ENCODE measurements at places on chromosomes 6 and 20.

DNA sequence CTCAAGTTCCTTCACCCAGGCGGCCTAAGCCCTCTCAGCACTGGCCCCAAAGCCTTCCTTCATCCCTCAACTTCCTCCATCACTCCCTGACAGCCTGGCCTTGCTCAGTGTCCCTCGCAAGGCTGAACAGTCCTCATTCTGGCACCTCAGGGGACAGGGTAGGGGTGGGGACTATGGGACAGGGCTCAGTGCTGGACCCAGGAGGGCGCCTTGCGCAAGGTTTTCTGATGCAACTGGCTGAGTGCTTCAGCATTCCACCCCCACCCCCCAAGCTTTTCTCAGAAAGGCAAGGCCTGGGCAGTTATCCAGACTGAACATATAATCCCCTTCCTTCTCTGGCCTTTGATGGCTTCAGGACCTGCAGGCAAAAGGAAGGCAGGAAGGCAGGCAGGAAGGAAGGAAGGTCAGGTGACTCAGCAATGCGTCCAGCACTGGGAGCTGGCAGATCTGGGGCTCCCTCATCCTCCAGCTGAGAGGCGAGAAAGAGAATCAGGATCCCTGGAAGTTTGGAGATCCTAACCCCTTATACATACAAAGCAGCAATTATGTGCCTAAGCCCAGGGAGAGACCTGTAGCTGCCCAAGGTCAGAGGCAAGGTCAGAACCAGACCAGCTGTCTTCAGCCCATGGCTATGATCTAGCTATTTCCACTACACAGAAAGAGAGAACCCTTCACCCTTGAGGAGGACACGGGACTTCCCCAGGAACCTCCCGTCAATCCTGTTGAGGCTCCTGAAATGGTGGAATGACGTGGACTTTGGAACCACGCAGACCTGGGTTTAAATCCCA, 8.6 kb upstream of the TRIB3 start:
- DNase-seq: no peak

GRCh38 chr20:38089500-38089899, 56.0 kb downstream of the RPRD1B start:
- DNase-seq: no peak

DNA sequence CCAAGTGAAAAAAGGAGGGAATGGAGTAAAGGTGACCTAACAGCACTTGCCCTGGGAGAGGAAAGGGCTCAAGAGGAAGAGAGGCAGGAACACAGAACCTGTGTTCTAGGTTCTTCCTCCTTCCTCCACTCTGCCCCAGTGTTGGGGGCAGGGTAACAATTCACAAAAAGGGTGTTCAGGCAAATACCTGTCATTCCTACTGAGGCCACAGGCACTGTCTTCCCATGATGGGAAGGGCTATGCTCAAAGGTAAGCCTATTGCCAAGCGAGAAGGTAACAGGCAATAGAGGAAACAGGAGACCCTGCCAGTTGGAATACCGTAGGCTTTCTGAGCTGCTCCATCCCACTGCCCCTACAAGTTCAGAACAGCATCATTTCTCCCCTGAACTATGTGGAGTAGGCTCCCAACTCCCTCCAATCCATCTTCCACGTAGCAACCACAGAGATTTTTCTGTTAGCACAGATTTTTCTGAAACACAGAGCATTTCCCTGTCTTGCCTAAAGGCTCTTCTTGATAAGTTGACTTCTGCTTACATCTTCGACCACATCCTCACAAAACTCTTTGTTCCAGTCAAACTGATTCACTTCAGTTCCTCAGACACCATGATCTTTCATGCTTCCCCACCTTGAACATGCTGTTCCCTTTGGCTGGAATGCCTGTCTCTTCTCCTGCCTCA, 2.7 kb downstream of the AGPAT1 start:
- no peak for DNase-seq

GRCh38 chr6:154319231-154319858, 37.3 kb downstream of the IPCEF1 start:
- DNase-seq: no peak

- DNase-seq: peak; percentile 56
These were observed 35.8 kb upstream of the BHLHE23 start for GRCh38 chr20:63042448-63043071.

DNA sequence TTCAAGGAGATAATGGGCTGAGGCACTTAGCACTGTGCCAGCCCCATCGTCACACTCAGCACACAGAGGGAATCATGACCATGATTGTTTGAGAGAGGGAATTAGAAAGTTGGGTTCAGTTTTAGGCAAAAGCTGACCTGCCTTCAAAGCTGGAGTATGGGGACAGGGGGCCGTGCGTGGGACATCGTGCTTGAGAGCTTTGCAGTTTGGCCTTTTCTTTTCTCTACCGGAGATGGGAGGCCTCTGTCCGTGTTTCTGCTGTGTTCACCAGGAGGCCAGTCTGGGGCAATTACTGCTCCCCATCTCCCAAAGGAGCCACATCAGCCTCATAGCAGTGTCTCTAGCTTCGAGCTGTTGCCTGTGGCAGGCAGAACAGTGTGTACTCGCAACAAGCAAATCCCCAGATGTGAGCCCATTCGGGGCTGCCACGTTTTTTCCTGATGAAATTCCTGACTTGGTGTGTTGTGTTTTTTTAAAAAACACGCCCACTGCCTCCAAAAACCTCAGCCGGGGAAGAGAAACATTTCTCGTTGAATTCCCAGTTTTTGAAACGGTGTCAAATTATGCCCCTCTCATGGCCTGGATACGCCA, 20.2 kb downstream of the EYA2 start:
- DNase-seq: no peak

DNA sequence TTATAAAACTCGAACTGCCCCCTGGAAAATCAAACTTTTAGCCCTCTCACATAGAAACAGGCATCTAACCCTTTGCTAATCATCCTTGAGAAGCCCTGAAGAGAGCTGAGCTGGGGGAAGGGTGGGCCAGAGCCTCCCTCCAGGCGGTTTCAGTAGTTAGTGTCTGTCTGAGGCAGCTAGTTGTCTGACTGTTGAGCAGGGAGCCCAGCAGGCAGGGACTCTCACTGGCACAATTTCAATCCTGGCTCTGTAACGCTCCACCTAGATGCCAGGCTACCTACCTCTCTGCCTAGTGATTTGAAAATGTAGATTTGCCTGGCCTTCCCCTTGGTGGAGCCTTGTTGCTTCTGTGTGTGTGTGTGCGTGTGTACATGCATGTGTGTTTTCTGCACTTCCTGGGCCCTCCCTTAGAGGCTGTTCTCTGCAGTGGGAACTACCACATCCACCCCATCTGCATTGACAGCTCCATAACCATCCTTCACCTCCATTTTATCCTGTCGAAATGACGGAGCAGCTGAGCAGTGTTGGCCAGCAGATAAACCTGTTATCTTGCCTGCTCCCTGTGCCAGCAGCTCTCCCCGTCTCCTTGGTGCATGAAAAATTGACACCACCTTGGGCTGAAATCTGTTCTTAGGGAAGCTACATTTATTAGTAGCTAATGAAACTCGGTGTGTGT, 69.6 kb upstream of the VSTM2L start:
- no peak for DNase-seq

GRCh38 chr20:10578607-10579006, 95.2 kb downstream of the JAG1 start:
- no peak for DNase-seq

GRCh38 chr20:58880994-58881752, 28.7 kb downstream of the GNAS start:
- DNase-seq: peak; percentile 55

DNA sequence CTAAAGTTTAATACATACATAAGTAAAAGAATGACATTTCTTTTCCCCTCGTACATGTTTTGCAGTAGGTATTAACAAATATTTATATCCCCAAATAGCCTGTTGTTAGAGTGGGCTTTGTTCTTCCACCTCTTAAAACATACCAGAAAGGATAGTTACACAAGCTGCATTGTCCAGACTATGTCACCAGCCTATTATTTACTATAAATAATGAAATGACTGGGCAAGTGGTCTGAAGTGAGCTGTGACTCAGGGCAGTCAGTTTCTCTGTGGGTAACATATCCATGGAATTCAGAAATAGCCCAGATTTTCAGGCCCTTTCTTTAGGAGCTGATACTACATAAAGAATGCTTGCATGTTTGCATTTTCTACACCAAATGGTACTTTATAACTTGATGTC, 60.1 kb downstream of the FUT9 start:
- no peak for DNase-seq

GRCh38 chr6:142903812-142904211, 41.2 kb downstream of the HIVEP2 start:
- DNase-seq: no peak

GRCh38 chr20:34389206-34389953, 26.3 kb downstream of the ITCH start:
- no peak for DNase-seq

GRCh38 chr20:17684077-17684888, 2.2 kb upstream of the RRBP1 start:
- no peak for DNase-seq

DNA sequence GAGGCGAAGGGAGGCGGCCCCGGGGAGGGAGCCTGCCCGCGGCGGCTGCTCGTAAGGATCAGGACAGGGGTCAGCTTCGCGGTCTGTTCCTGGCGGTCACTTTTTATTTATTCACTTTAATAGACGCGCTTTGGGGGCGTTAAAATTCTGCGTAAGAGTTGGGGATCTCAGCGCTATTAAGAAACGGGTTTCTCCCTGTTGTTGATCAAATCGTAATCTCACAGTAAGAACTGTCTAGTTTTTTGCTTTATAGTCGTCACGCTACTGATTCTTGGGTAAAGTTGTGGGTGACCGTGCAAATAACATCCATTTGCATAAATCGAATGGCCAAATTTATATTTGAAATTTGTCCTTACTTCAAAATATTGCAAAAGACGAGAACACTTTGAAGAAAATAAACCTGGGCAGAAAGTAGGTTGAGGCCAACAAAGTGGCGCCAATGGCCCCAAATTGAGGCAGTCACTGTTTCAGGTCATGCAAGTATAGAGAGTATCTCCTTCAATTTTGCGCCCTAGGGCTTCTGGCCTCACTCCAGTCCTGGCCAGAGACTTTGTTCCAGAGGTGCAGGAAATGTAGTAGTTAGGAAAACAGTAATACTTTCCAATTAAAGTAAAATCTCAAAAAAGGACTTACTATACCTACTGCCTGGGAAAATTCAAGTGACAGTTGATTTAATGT, 963 bp upstream of the RMND1 start:
- peak; percentile 69 for DNase-seq

GRCh38 chr6:7463785-7464184, 74.2 kb downstream of the RIOK1 start:
- no peak for DNase-seq

DNA sequence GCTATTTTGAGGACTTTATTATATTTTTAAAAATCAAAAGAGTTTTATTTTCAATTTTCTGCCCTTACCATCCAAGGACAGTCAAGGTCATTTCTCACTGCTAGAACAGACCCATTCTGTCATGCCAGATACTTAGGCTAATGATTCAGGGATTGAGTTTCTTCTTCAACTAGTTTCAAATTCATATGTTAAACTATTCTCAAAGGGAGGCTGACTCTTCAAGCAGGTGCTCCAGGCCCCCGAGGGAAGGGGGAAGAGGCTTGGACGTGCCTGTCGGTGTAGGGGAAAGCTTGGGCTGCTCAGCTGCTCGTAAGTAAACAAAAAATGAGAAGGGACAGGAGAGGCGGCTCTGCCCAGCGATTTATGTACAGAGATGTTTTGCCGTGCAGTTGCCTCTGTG, 69.4 kb upstream of the MYLIP start:
- DNase-seq: no peak

GRCh38 chr20:8265588-8265987, 133.5 kb downstream of the PLCB1 start:
- DNase-seq: no peak

- DNase-seq: no peak
These were observed 512.3 kb downstream of the HDGFL1 start for GRCh38 chr6:23081701-23082100.

GRCh38 chr6:70252604-70253003, 50.3 kb downstream of the COL9A1 start:
- no peak for DNase-seq

DNA sequence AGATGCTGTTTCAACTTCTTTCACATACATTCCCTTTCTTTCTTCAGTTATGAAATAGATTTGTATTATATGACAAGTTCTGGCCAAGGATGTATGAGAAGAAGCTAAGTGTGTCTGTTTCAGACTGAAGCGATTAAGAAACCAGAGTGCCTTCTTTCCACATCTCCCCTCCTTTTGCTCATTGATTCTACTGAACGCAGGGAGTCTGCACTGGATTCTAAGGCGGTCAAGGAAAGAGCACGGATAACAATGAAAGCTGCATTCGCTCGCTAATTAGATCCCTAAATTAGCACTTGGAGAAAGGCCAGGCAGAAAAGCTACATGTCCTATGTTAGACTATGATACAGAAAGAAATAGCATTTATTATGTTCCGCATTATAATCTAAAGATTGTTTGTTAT, 267.7 kb downstream of the HAO1 start:
- no peak for DNase-seq

GRCh38 chr6:21506126-21506525, 87.4 kb upstream of the SOX4 start:
- no peak for DNase-seq

- peak; percentile 64 for DNase-seq
These were observed 12.0 kb downstream of the CD83 start for GRCh38 chr6:14129575-14129974.

- no peak for DNase-seq
These were observed 156.4 kb upstream of the SYNCRIP start for GRCh38 chr6:85798931-85799652.

GRCh38 chr20:50574108-50574507, 63.9 kb downstream of the PTPN1 start:
- no peak for DNase-seq

- DNase-seq: peak; percentile 79
These were observed 1.9 kb upstream of the ULBP1 start for GRCh38 chr6:149961728-149962425.

DNA sequence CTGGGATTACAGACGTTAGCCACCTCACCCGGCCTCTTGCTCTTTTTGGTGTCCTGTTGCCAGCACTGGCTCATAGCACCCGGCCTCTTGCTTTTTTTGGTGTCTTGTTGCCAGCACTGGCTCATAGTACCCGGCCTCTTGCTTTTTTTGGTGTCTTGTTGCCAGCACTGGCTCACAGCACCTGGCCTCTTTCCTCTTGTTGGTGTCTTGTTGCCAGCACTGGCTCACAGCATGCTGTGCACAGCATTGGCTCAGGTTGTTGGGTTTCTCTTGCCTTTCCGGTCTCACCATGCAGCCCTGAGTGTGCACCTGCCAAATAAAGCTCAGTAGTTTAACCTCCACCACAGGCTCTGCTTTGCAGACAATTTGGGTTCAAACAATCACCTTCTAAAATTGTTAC, 208.2 kb downstream of the THBS2 start:
- DNase-seq: no peak

- no peak for DNase-seq
These were observed 271.5 kb upstream of the FOXQ1 start for GRCh38 chr6:1040393-1040792.

GRCh38 chr20:23061734-23062561, 12.5 kb upstream of the THBD start:
- DNase-seq: peak; percentile 79

- no peak for DNase-seq
These were observed 198.6 kb downstream of the BACH2 start for GRCh38 chr6:90098001-90098531.

- peak; percentile 66 for DNase-seq
These were observed 53.0 kb downstream of the LINC00237 start for GRCh38 chr20:21053002-21053762.

GRCh38 chr20:20498076-20498861, 130.4 kb downstream of the INSM1 start:
- DNase-seq: no peak
